ENCODE measurements at places on chromosomes 7 and 10. TPM values are rescaled to one million over a fixed set of nuclear protein-coding genes. Genes with fewer than 3 reads are reported as not detected.

- H3K27ac ChIP-seq = no peak overlapping the region
- DNase-seq = no peak
- H3K4me3 ChIP-seq = no peak overlapping the region
- H3K36me3 ChIP-seq = no peaks in the 10 kb centered on the region
- peaks cover 58% of the 10 kb centered on the region for H3K27me3 ChIP-seq
Measured at GRCh38 chr7:150900675-150901074, 48.4 kb downstream of the AOC1 start.

DNA sequence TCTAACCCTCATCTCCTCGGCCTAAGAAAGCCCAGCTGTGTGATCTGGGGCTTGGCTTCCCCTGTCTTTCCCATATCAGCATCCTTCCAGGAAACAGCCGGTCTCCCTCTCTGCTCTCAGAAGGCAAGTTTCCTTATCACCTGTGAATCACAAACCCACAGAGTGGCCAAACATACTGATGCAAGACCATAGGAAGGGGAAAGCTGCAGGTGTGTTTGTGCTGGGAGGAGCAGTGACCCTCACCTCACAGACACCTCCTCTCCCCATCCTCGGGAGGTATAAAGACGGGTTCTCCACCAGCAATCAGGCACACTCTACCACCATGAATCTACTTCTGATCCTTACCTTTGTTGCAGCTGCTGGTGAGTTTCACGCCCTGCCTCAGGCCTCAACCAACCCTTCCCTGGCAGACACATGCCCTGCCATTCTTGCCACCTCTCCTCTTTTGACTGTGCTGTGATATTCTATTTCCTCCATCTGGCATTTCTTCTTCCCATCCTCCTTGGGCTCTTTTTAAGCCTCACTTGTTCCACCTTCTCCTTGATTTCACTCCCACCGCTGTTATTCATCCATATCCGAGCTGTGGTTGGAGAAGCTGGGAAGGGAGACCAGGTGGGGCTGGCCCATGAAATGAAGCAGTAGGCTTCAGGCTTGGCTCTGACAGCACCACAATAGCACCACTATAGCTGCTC lies at the start of gene PRSS2:
TSS of gene PRSS2 (plus strand) at position 310 of the 692 bp plus-strand sequence. CDS start at position 323, 13 bp downstream.
- no peaks in the 10 kb centered on the region for H3K36me3 ChIP-seq
- no peak for DNase-seq
- peaks cover 50% of the 10 kb centered on the region for H3K27me3 ChIP-seq

The SFTPD gene
- 0.40 TPM for total RNA-seq

The TEX47 gene
- total RNA-seq = not detected

GRCh38 chr7:32179567-32179966 lies 109.4 kb upstream of the PDE1C start:
- no peak for DNase-seq
- H3K36me3 ChIP-seq = no peaks in the 10 kb centered on the region
- H3K4me3 ChIP-seq = no peak overlapping the region
- peaks cover 6% of the 10 kb centered on the region for H3K27me3 ChIP-seq

DNA sequence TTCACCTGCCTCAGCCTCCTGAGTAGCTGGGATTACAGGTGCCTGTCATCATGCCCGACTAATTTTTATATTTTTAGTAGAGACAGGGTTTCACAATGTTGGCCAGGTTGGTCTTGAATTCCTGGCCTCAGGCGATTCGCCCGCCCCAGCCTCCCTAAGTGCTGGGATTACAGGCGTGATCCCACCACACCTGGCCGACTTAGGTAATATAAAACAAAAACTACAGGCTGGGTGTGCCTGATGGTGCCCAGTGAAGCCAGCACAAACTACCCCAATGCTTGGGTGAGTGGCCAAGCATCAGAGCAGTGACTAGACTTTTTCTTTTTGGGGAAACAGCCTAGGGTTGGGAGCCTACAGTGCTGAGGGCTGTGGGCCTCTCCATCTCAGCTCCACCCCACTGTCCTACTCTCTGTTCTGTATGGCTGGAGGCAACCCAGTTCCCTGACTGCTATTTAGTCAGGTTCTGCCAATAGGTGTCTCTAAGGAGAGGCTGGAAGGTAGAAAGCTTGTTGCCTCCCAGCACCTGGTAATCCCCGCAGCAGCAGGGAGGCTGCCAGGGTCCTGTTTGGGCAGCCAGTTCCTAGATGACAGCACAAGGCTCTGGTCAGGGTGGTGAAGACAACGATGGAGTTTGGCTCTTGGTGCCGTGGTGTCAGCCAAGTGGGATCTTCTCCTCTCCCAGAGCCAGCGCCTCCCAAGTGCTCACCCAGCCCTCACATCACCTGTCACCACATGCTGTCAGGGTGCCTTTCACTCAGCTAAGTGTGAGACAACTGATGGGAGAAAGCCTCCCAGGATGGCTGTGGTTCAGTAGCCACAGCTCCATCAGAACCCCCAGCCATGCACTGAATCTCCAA lies 10.4 kb upstream of the NACAD start:
- no peak overlapping the region for H3K27ac ChIP-seq
- peaks cover 1% of the 10 kb centered on the region for H3K36me3 ChIP-seq
- H3K4me3 ChIP-seq = no peak overlapping the region

- peak; percentile 57 for DNase-seq
- no peak overlapping the region for H3K4me3 ChIP-seq
- H3K27ac ChIP-seq = peak overlapping the region; percentile 2
- H3K36me3 ChIP-seq = no peaks in the 10 kb centered on the region
- peaks cover 51% of the 10 kb centered on the region for H3K27me3 ChIP-seq
- H3K4me1 ChIP-seq = no peaks in the 10 kb centered on the region
Measured at GRCh38 chr10:101272229-101272868, 43.1 kb upstream of the LBX1 start.

The LIPJ gene
- not detected for total RNA-seq

DNA sequence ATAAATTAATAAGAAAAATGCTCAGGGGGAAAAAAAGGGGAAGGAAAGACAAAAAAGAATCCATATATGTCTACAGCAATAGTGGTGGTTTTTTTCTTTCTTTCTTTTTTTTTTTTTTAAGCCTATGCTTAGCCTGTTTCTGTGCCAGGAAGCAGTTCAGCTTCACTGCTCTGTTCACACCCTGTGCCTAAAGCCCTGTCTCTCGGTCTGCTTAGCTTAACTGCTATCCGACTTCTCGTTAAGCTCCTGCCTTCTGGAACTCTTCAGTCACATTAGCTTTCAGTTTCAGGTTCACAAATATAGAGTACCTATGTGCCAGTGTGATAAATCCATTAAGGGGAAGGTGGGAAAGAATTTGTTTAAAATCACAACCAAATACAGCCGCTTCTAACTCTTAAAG lies 26.5 kb upstream of the NRG3 start:
- DNase-seq = no peak
- H3K27me3 ChIP-seq = peaks cover 4% of the 10 kb centered on the region
- no peaks in the 10 kb centered on the region for H3K36me3 ChIP-seq
- no peak overlapping the region for H3K4me3 ChIP-seq
- no peaks in the 10 kb centered on the region for H3K4me1 ChIP-seq
- no peak overlapping the region for H3K27ac ChIP-seq

- H3K27me3 ChIP-seq = no peaks in the 10 kb centered on the region
- H3K4me1 ChIP-seq = peaks cover 2% of the 10 kb centered on the region
- DNase-seq = no peak
- no peak overlapping the region for H3K4me3 ChIP-seq
- no peak overlapping the region for H3K27ac ChIP-seq
Measured at GRCh38 chr7:73999664-74000435, 28.1 kb upstream of the ELN start.

DNA sequence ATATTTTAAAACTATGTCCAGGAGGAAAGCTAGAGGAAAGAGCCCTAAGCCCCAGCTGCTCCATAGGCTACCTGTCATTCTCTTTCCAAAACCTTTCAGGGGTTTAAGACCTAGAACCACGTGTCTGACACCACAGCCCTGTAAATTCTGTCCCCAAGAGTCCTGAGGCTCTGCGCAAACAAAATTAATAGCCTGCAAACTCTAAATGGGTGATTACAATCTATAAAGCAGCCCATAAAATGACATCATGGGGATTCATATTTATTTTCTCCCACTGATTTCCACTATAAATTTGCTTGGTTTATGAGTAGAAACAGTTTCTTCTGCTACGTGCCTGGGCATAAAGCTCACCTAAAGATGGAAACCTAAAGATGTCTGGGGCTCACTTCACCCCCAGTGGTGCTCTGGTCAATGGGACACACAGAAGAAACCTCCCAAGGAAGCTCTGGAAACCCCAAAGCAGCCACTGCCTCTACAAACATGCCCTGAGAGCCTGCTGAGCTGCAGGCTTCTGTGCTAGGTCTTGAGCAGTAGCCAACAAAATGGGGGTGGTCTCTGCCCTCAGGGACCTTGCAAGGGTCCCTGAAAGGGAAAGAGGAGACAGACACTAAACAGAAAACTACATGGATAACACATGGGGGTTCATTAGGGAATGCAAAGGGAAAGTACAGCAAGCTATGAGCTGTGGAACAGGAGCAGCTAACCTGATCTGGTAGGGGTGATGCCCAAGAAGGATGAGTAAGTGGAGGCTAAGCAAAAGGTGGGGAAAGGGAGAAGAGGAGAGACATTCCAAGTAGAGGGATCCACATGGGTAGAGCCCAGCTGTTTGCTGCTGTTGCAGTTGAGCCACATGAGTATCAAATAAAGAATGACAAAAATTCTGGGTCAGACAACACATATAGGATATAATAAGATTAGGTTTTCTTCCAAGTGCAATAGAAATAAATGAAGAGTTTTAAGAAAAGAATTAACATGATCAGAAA lies 331.7 kb downstream of the KCNMA1 start:
- no peak overlapping the region for H3K4me3 ChIP-seq
- DNase-seq = no peak
- H3K36me3 ChIP-seq = no peaks in the 10 kb centered on the region

GRCh38 chr10:98878921-98879320 lies 356.7 kb downstream of the HPSE2 start:
- H3K4me1 ChIP-seq = peaks cover 11% of the 10 kb centered on the region
- H3K27ac ChIP-seq = no peak overlapping the region
- no peak for DNase-seq
- H3K36me3 ChIP-seq = no peaks in the 10 kb centered on the region
- H3K4me3 ChIP-seq = no peak overlapping the region

DNA sequence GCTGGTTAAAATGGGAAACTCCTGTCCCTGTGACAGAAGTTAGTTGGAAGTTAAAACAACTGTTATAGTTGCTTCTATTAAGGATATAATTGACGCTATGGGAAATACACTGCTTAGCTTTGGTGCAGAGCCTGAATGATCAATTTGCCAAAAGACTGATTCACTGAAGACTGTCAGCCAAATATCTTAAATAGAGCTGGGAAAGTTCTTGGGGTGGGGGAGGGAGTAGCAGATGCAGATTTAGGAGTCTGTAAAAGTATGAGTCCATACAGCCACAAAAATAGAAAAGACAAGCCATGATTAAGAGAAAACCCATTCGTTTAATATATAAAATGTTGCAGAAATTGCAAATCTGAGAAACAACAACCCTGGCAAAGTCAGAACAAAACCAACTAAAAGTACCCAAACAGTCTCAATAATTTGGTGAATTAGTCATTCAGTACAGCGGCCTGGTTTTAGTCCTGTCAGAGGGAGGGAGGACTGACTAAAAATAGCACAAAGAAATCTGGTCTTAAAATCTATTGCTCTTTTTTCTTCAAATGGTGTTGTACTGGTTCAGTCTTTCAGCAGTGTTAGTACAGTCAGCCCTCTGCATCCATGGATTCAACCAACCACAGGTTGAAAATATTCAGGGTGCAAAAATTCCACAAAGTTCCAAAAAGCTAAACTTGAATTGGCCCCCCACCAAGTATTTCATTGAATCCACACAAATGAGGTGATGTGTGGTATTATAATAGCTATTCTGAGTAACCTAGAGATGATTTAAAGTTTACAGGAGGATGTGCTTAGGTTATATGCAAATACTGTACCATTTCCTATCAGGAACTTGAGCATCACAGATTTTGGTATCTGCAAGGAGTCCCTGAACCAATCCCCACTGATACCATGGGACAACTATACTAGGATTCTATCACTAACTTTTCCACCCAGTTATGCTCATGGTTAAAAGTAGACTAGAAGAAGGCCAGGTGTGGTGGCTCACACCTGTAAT lies 30.0 kb downstream of the STK17A start:
- H3K36me3 ChIP-seq = peaks cover 23% of the 10 kb centered on the region
- peaks cover 2% of the 10 kb centered on the region for H3K4me1 ChIP-seq
- no peaks in the 10 kb centered on the region for H3K27me3 ChIP-seq
- DNase-seq = no peak
- H3K4me3 ChIP-seq = no peak overlapping the region

DNA sequence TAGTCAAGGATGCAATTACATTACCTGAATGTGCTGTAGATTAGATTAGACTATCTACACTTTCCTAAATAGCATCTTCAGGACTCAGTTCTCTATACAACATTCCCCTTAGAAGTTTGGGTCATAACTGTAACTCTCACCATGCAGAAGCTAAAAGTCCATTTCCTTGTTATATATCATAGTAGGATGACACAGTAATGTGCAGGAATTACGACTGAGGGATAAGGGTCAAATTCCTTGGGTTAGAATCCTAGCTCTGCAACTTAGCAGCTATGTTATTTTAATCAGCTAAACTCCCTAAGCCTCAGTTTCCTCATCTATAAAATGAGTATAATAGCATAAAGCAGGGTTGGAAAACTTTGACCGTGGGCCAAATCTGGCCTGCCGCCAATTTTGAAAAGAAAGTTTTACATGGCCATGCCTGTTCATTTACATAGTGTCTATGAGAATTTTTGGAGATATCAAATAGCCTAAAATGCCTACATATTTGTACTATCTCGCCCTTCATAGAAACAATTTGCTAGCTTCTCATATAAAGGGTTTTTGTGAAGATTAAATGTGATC lies 14.8 kb downstream of the NRCAM start:
- H3K4me3 ChIP-seq = no peak overlapping the region
- H3K36me3 ChIP-seq = no peaks in the 10 kb centered on the region
- DNase-seq = no peak
- no peak overlapping the region for H3K27ac ChIP-seq
- H3K4me1 ChIP-seq = peaks cover 1% of the 10 kb centered on the region

DNA sequence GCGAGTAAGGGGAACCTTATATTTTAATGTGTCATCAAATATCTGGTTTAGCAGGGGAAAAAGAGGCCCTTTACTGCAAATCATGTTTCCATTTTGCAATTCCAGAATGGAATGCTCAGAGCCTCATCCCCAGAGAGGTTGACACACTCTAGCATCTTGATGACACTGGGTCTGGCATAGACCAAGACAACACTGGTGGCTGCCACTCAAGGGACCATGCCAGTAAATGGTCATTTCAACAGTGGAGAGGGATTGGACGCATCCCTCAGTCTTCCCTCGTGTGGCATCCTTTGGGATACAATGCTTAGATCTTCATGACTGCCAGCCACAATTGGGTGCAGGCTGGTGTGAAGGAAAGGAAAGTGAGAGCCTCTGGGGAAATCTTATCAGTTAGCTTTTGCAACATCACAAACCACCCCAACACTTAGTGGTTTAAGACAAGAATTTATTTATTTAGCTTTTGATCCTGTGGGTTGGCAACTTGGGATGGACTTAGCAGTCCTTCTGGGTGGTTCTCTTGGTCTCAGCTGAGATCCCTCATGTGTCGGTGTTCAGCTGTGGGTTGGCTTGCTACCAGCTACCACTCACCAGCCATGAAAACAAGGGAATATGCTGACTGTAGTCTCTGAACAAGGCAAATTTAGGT lies 21.6 kb downstream of the TACC2 start:
- DNase-seq = no peak
- no peaks in the 10 kb centered on the region for H3K36me3 ChIP-seq
- no peak overlapping the region for H3K27ac ChIP-seq
- H3K4me1 ChIP-seq = peaks cover 8% of the 10 kb centered on the region

The FOXP2 gene
- 4.3 TPM for total RNA-seq

The NPFFR1 gene
- not detected for total RNA-seq

Measured in progenitor cell of endocrine pancreas (in vitro differentiated cells).